Stimulated activated CD4-positive, alpha-beta T cell treated with anti-CD3 and anti-CD28 coated beads, Interleukin-4, amount 100 ng/mL, for 4 hours (primary cell): ENCODE measurements at places on chromosomes 16 and 17.

- DNase-seq, result no peak
Measured at GRCh38 chr16:89349947-89350633, 132.6 kb downstream of the ZNF778 start.

DNA sequence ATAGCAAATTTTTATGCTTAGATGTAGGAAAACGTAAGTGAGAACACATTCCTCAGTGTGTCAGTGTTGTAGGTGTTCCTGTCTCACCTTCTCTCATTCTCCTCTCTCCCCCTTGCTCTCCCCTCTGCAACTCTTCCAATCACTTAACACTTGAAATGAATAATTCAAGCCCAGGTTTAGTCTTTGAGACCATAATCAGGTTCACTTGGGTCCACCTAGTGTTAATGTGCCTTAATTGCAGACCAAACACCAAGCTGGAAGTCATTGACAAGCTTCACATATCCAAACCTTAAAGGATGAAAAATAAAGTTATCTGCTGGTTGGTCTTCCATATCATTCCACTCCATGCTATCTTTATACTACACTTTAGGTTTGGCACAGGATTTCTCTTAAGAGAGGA is 37.0 kb downstream of the STXBP4 start:
- no peak for DNase-seq

DNA sequence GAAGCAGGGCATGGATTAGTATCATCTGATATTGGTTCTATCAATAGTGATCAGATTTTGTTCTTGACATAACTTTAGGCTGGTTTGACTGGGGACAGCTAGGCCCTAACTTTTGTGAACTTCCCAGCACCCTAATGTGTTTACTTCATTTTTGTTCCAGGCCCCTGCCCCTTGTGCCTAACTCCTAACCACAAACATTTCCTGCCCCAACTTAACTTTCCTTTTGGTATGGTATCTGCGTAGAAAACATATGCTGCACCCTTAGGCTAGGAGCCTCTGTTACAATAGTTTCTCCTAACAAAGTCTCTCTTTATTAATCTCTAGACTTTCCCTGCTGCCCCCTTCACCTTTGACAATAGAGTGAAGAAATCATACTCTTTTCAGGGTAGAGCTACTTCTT is 2.5 kb downstream of the ADPRM start:
- no peak for DNase-seq

GRCh38 chr17:3894911-3895343 is 2.1 kb upstream of the CAMKK1 start:
- no peak for DNase-seq

DNA sequence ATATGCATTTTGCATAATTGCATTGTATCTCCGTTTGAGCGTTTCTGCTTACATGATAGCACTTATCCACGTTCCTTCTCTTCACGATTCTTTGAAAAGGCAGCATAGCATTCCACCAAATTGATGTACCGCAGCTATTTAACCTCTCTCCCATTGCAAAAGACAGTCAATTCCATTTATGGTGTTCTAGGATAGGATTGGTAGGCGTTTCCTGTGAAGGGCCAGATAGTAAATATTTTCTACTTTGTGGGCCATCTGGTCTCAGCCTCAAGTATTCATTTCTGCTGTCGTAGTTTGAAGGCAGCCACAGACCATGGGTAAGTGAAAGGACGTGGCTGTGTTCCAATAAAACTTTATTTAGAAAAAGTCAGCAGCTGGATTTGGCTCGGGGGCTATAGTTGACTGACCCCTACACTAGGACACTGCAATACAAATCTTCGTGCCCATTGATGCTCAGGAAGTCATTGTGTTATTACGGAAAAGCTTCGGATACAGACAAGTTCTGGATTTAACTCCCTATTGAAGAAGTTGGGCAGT is 10.1 kb downstream of the SNX29 start:
- DNase-seq, result no peak

DNA sequence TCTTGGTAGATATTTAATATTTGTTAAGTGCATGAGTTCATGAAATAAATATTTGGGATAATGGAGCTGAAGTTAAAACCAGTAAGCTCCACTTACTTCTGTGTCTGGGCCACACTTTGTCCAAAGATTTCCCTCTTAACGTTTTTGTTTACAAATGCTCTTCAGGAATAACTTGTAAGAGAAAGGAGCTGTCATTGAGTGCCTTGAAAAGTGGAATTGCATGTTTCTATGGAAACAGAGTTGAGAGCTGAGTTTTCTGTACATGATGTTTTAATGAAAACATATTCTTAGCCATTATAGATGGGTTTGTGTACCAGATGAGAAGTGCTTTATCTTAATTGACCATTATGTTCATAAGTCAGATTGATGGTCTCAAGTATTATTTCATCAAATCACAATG is 1045.4 kb upstream of the EEF2KMT start:
- no peak for DNase-seq
